HT1080 (cell line): ENCODE measurements at places on chromosomes 13 and 19. TPM values are rescaled to one million over a fixed set of nuclear protein-coding genes. Genes with fewer than 3 reads are reported as not detected.
A peak's percentile ranks its signal among the peaks of the same experiment; 100 is the strongest.

The PSG7 gene
- 0.06 TPM in 1 of 2 replicates, not detected in the other for total RNA-seq

The CPB2 gene
- total RNA-seq: 0.21 TPM in 1 of 2 replicates, not detected in the other

The FSD1 gene
- total RNA-seq: 9.7 and 10.0 TPM in 2 replicates

DNA sequence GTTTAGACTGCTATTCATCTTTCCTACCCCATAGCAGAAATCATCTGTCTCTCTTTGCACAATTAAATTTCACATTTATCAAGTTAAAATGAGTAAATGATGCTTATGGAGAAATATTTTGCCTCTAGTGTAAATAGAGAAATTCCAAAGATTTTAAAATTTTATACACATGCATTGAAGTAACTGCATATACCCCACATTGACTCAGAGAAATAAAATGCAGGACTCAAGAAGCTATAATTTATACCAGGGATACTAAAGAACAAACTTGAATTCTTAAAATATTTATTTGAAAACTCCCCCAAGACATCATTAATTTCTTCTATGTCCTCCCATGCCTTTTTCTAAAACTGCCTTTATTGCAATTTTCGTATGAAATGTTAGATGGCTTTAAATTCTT, 165.8 kb downstream of the DIAPH3 start:
- no peak for DNase-seq

DNA sequence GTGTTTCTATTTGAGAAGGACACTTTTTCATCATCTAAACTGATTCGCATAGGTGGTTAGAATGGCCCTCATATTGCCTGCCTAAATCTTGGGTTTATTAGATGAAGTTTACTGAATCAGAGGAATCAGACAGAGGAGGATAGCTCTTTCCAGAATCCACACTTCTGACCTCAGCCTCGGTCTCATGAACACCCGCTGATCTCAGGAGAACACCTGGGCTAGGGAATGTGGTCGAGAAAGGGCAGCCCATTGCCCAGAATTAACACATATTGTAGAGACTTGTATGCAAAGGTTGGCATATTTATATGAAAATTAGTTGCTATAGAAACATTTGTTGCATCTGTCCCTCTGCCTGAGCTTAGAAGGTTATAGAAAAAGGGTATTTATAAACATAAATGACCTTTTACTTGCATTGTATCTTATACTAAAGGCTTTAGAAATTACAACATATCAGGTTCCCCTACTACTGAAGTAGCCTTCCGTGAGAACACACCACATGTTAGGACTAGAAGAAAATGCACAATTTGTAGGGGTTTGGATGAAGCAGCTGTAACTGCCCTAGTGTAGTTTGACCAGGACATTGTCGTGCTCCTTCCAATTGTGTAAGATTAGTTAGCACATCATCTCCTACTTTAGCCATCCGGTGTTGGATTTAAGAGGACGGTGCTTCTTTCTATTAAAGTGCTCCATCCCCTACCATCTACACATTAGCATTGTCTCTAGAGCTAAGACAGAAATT, 103.8 kb downstream of the TNFRSF19 start:
- DNase-seq: no peak

DNA sequence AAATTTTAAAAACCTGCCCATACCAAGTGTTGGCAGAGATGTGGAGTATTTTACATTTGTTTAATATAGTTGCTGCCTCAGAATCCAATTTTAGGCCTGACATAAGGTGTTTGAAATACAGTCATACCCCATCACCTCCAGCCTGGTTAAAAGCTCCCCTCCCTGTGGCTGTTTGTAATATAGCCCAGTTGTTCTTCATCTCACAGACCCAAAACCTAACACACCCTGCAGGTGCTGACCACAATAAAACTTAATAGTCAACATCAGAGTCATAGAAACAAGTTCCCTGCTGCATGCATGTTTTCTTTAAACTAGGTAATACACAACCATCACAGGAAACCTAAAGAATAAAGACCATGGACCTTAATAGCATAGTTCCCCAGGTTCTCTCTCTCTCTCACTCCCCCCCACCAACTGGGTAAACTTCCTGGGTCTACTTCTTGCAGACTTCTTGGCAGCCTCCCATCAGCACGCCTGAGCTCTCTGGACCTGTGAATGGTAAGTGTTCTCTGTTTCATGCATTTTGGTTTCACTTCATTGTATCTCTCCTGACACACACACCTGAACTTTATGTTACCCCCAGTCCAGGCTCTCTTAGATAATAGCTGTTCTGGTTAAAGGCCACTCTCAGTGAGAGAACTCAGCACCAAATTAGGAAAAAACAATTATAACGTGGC, 1369.9 kb downstream of the EFNB2 start:
- DNase-seq: no peak

- DNase-seq: no peak
Measured at GRCh38 chr13:28012896-28013295, 24.4 kb upstream of the URAD start.

GRCh38 chr13:46803586-46803985, 6.6 kb upstream of the ESD start:
- DNase-seq: peak; percentile 20

- DNase-seq: peak; percentile 90
Measured at GRCh38 chr19:45154064-45154827, 6.5 kb downstream of the NKPD1 start.

- no peak for DNase-seq
Measured at GRCh38 chr19:55716531-55716930, 21.7 kb downstream of the NLRP9 start.

- peak; percentile 70 for DNase-seq
Measured at GRCh38 chr19:1025960-1026782, at the start of gene CNN2. Gene CNN2, plus strand, starts transcription at chr19:1026608. Its CDS starts 54 bp downstream, at chr19:1026662.

DNA sequence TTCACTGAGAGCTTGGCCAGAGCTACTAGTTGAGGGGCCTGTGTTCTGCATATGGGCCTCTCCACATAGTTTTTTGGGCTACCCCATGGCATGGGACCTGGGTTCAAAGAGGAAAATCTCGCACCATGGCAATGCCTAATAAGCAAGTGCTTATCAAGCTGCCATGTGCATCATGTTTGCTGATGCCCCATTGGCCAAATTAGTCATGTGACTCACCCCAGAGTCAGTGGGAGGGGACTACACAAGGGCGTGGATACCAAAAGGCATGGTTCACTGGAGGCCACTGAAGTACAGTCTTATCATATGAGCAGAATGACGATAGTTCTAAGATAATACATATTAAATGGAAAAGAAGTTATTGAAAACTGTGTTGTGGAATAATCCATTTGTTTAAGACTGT, 214.8 kb downstream of the LMO7 start:
- peak; percentile 16 for DNase-seq

- peak; percentile 33 for DNase-seq
Measured at GRCh38 chr19:6663236-6664201, 6.4 kb downstream of the TNFSF14 start.
